ENCODE measurements at places on chromosomes 3 and 15.

- DNase-seq: peak; percentile 17
Measured at GRCh38 chr15:58410353-58410752, 21.4 kb upstream of the LIPC start.

GRCh38 chr15:60059186-60059585, 55.1 kb downstream of the FOXB1 start:
- no peak for DNase-seq

DNA sequence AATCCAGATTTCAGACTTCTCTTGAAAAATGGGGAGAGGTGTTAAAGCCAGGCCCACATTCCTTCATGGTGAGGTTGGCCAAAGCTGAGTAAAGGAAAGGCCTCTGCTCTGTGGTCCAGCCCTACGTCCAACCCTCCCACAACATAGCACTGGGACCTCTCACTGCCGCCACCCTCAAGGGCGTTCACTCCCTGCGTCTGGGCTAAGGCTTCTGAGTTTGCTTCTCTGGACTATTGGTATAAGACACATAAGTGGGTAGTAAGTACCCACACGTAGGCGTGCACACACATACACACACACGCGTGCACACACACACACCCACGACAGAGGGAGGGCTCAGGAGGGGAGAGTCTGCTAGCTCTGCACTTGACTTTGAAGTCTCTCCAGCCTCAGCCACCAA, 80.2 kb upstream of the PXYLP1 start:
- no peak for DNase-seq

DNA sequence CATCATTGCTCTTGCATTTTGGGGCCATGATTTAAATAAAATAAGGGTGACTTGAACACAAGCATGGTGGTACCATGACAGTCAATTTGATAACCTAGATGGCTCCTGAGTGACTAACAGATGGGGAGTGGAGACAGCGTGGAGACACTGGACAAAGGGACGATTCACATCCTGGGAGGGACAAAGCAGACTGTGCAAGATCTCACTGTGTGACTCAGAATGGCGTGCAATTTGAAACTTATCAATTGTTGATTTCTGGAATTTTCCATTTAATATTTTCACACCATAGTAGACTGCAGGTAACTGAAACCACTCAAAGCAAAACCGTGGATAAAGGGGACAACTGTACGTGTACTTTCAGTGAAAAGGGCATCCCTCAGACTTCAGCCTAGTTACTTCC, 25.5 kb downstream of the MCCC1 start:
- no peak for DNase-seq

DNA sequence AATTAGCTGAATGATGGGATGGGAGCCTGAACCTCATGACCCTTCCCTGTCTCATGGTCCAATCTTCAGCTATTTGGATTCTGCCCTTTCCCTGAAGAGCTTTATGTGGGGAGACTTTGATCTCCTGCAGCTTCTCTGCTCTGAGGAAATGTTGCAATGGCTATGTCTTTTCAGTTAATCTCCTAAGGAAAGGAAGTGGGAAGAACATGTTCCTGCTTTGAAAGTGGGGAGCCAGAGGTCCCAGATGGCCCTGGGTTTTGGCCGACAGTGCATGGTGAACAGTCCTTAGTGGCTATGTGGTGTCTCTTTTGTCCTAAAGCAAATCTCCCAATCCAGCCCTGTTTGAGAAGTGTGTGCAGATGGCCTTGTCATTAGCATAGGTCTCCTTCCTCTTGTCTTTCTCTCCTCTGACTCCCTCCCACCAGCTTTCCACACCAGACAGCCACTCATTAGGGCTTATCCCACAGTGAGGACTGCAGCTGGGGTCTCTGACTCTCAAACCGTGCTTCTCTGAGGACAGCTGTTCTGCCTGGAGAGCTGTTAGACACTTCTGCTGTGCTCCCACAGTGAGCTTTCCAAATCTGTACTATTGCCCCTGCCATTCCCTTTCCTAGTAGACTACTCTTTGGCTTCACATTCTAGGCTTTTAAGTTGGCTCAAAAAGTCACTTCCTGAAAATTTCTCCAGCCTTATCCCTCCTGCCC, 365.8 kb upstream of the UMPS start:
- no peak for DNase-seq

DNA sequence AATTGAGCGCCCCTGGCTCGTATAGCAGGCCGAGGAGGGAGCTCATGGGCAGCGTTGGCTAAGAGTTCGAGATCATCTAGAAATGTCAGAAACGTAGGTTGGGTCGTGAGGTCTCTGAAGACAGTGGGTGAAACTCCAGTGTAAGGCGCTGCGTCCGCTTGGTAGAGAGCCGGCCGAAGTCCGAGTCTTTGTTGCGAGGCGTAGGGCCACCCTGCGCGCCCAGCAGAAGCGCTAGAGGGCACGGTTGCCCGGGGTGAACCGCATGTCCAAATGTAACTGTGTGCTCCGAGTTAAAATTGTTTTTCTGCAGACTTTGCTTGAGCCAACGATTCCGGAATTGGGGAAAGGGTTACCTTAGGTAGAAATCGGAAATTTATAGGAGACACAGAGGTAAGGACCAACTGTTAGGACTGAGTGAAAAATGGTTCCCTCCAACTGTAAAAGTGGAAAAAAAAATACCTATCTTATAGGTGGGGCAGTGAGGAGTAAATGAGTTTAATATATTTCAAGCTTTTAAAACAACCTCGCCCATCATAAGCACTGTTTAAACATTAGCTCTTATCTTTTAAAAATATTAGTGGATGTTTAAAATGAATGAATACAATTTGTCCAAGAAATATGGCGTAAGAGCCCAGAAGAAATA, 993 bp upstream of the SIAH2 start:
- peak; percentile 14 for DNase-seq

DNA sequence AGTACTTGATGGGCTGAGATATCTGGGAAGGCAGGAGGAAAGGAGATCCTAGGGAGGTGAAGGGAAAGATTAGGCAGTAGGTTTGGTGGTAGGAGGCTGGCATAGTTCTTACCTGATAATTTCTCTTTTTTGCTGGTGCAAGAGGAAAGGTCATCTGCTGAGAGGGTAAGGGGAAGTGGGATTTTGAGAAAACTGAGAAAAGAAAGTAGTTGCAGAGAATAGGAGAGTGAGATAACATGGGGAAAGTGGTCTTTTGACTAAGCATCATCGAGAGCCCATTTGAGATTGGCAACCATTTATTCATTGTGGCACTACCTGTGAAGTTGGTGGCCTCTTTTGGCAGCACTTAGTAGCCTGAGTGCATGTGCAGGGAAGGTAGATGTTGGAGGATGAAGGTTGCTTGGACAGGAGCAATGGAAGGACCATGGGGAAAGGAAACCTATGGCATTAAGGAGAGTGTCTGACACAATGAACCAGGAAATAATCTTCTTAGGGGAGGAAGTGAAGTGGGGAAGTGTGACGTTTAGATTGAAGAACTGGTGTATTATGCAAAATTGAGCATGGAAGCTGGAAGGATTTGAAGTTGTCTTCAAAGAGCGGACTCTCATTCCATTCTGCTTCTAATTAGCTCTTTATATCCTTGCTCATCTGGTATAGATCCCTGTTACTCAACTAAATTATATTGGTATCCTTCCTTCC, 21.9 kb upstream of the USP13 start:
- DNase-seq: no peak

- DNase-seq: no peak
Measured at GRCh38 chr3:195825857-195826804, 14.4 kb upstream of the MUC4 start.

- DNase-seq: no peak
Measured at GRCh38 chr3:111947231-111947630, 31.6 kb upstream of the ABHD10 start.

GRCh38 chr15:39870537-39870936, 49.5 kb downstream of the GPR176 start:
- DNase-seq: no peak

- no peak for DNase-seq
Measured at GRCh38 chr3:17130956-17131355, 246.2 kb downstream of the PLCL2 start.

DNA sequence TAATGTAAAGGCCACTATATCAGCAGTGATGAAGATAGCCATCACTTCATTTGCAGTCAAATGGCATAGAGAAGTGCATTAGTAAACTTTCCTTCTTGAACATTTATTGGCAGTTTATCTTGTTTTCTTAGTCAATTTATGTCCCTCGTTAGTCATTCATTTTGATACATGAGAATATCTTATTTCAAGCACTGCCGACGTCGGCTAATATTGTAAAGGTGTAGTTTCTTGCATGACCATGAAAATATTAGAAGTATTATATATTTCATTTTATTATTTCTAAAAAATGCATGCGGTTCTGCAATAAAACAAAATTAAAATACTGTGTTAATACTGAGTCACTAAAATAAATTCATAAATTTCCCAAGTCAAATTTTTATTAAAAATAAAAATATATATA, 751.6 kb upstream of the ROBO1 start:
- DNase-seq: no peak
